ENCODE measurements at places on chromosomes 1 and 21. TPM values are rescaled to one million over a fixed set of nuclear protein-coding genes. Genes with fewer than 3 reads are reported as not detected.

- DNase-seq = no peak
Measured at GRCh38 chr1:112557385-112557784, 48.6 kb downstream of the WNT2B start.

DNA sequence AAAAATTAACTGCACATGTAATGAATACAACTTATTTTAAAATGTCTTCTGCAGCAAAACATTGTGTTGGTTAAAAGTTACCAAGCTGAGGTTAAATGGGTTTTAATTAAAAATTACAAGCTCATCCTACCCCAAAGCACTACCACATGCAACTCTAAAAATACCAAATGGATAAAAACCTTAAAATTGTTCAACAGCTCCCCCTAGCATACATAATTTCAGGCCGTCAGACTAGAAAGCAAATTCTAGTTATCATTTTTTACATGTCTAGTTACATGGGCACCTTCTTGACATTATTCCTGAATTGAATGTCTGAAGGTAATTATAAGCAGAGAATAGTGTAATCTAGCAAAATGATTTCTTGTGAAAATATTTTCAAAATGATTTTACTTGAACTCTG is 176.5 kb downstream of the C1orf21 start:
- DNase-seq = no peak

DNA sequence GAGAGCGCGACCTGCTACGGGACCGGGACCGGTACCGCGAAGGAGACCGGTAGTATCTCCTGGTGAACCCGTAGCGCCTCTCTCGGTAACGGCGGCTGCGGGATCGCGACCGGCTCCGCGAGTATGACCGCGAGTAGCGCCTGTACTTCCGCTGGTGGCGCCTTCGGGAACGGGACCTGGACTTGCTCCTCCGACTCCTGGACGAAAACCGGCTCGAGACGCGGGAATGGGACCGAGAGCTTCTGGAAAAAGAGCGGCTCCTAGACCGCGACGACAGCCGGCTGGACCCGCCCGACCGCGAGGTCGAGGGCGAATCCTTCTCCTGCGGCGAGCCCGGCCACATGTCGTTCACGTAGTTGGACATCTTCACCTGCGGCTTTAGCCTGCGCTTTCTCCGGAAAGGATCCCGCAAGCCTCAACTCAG is 642 bp downstream of the RSRP1 start:
- no peak for DNase-seq

GRCh38 chr1:7592120-7592798 is 178.8 kb upstream of the VAMP3 start:
- no peak for DNase-seq

GRCh38 chr1:211036381-211037060 is 97.4 kb downstream of the KCNH1 start:
- DNase-seq = no peak

The TEDDM1 gene
- total RNA-seq = not detected

The REN gene
- total RNA-seq = not detected

The NAV1 gene
- total RNA-seq = 101 TPM

The CD164L2 gene
- total RNA-seq = 0.72 TPM

The CHML gene
- total RNA-seq = 15.2 TPM
